Activated CD4-positive, alpha-beta memory T cell treated with anti-CD3 and anti-CD28 coated beads, Interleukin-2, amount 10 ng/mL, durations not matched to agents 7 days and 5 days (primary cell): ENCODE measurements at places on chromosomes 5 and 9.

GRCh38 chr9:37632479-37632878, 18.3 kb upstream of the FRMPD1 start:
- no peak overlapping the region for H3K27ac ChIP-seq
- no peaks in the 10 kb centered on the region for H3K36me3 ChIP-seq
- no peak overlapping the region for H3K4me3 ChIP-seq
- H3K4me1 ChIP-seq, result no peaks in the 10 kb centered on the region
- H3K27me3 ChIP-seq, result peaks cover 5% of the 10 kb centered on the region

DNA sequence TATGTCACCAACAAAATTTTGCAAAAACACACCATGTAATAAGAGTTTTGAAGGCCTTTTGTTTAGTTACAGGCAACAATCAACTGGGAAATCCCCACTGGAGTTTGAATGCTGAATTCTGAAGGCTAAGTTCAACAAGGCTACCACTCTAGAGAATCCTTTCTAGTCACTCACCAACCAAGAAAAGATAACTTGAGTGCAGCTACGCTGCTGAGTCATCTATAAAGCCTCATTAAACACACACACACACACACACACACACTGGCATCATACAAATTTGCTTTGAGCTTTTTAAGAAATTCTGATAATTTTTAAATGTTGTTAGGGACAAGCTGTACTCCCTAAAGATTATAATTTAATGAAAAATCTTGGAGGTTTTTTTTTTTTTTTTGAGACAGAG, 219.6 kb downstream of the DENND1A start:
- H3K27me3 ChIP-seq, result no peaks in the 10 kb centered on the region
- no peak overlapping the region for H3K27ac ChIP-seq
- H3K4me1 ChIP-seq, result peaks cover 1% of the 10 kb centered on the region

DNA sequence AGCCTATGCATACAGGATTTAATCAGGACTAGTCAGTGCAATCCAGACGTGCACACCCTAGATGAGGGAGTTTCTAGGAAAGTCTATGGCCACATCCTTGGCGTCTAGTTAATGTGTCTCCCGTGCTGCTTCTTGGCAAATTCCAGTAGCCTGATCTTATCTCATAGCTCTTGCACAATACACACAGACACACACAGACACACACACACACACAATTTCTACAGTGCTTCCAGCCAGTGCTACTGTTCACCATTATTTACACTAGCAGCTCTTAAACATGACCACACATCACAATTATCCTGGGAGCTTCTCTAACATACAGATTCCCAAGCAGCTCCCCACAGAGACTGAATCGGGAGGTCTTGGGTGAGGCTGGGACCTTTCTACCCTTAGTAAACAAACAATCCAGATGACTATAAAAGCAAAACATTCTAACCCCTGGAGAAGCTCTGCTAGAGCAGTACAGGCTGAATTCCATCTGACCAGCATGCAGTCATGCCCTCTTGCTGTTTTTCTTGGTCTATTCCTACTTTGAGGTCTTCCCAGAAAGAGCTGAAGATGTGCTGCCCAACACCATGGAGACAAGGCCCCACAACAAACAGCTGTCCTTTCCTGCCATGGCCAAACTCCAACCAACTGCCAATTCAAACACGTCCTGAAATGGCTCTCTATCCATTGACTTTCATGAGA, 236.6 kb downstream of the DEPDC1B start:
- DNase-seq, result no peak
- H3K27me3 ChIP-seq, result no peaks in the 10 kb centered on the region
- H3K27ac ChIP-seq, result no peak overlapping the region
- no peak overlapping the region for H3K4me3 ChIP-seq
- no peaks in the 10 kb centered on the region for H3K4me1 ChIP-seq
- no peaks in the 10 kb centered on the region for H3K36me3 ChIP-seq

DNA sequence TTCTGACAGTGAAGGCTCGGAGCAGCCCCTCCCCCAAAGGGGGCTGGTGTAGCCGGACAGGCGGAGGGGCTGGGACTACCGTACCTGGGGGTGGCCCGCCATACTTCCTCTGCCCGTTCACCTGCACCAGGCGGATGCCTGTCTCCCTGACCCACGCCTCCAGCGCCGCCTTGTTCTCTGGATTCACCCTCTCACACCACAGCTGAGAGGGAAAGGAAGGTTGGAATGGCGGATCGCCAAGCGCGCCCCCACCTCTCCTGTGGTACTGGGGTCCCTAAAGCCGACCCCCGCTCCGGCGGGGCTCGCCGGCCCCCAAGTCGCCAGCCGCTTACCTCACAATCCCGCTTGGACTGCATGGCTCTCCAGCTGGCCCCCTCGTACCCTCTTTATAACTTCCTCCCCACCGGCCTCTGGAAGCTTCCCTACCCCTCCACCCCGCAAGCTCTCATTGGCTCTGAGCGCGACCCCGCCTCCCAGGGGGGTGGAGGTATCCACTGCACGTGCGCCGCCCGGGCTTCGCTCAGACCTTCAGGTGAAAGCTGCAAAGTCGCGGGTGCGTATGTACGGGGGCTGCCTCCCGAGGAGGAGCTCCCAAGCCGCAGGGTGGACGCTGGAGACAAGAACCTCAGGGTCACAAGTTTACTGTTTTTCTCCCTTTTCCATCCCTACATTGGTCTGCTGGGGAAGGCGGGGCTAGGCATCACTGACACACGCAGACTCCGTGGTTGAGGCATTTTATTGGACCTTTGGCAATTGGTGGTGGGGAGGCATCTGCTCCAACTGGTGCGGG, at the start of gene DND1:
DND1 (minus strand) TSS at position 390 of the 790 bp plus-strand sequence; CDS start at position 356, 34 bp downstream.
- no peak for DNase-seq
- no peaks in the 10 kb centered on the region for H3K27me3 ChIP-seq
- peaks cover 70% of the 10 kb centered on the region for H3K36me3 ChIP-seq
- no peak within 1 kb of the TSS for H3K4me3 ChIP-seq
- H3K27ac ChIP-seq, result no peak within 1 kb of the TSS

GRCh38 chr5:6823996-6824395, 110.8 kb downstream of the TENT4A start:
- peaks cover 30% of the 10 kb centered on the region for H3K27me3 ChIP-seq
- H3K27ac ChIP-seq, result no peak overlapping the region
- H3K36me3 ChIP-seq, result no peaks in the 10 kb centered on the region
- no peak for DNase-seq
- H3K4me1 ChIP-seq, result peaks cover 22% of the 10 kb centered on the region

DNA sequence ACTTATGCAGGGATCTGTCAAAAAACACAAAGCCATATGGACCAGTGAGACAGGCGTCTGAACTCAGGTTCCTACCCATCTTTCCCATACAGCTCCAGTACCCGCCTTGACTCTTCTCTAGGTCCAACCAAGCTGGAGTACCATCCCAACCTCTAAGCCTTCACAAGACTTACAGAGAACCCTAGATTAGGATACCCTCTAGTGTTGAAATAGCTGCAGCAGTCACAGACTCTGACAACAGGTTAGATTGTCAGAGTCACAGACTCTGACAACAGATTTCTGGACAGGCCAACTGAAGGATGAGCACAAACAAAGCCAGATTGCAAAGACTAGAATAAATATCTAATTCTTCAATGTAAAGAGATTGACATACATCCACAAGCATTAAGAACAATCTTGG, 266.1 kb downstream of the GRIA1 start:
- no peak overlapping the region for H3K4me3 ChIP-seq
- no peaks in the 10 kb centered on the region for H3K4me1 ChIP-seq
- H3K36me3 ChIP-seq, result no peaks in the 10 kb centered on the region
- no peaks in the 10 kb centered on the region for H3K27me3 ChIP-seq
- no peak for DNase-seq

DNA sequence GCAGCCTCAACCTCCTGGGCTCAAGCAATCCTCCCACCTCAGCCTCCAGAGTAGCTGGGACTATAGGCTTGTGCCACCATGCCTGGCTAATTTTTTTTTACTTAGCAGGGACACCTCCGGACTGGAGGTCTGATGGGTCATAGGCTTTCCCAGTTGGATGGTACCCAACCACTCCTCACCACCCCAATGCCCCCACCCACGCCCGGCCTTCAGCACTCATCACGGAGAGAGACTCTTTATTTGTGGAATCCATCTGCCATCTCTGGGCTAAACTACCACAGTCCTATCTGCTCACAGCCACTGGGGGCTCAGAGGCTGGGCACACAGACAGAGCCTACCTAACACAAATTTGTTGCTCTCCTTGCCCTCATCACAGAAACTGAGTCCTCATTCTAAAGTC, 58.3 kb upstream of the STXBP1 start:
- peaks cover 49% of the 10 kb centered on the region for H3K36me3 ChIP-seq
- no peak overlapping the region for H3K4me3 ChIP-seq
- no peaks in the 10 kb centered on the region for H3K27me3 ChIP-seq
- peaks cover 77% of the 10 kb centered on the region for H3K4me1 ChIP-seq
- peak overlapping the region; percentile 48 for H3K27ac ChIP-seq

DNA sequence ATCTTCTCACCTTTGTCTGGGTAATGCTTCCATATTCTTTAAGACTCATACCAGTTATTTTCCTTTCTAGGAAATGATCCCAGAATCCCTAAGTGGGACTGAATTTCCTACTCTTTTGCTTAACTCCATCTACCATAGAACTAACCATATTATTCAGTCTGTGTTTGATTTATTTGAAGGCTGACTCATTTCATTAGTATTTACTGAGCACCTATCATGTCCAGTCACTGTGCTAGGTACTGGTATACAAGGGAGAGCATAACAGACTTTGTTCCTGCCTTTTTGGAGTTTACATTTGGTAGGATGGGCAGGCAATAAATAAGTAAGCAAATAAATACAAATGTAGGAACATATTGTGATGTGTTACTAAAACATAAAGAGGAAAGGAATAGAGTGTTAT, 4.3 kb downstream of the NPR2 start:
- no peak for DNase-seq
- no peak overlapping the region for H3K27ac ChIP-seq
- H3K36me3 ChIP-seq, result peaks cover 4% of the 10 kb centered on the region
- H3K4me3 ChIP-seq, result no peak overlapping the region

GRCh38 chr5:2848619-2849018, 97.1 kb upstream of the IRX2 start:
- no peaks in the 10 kb centered on the region for H3K27me3 ChIP-seq
- no peak overlapping the region for H3K27ac ChIP-seq
- no peak for DNase-seq

DNA sequence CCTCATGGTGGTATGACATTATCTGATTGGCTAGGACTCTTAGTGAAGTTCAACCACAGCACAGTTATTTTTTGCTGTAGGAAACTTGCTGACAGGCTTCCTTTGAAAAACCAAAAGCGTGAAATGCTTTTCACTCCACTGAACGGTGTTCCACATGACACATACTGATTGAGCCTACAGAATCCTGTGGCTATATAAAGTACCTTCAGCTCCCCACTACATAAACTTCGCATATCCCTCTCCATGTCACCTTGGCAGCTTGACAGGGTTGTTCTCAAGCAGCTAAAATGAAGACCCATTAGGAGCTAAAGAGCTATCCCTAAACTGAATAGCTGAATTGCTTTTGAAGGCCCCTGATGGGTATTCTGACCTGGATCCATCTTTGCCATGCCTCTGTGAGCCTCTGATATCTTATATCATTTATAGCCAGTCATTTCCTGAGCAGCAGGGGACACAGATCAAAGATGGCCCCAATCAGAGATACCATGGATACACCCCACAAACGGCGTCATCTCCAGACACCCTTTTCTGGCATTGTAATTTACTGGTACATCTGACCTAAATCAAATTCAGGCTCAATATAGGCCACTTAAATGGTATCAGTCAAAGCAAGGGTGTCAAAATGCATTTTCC, 91.5 kb downstream of the APBA1 start:
- DNase-seq, result no peak
- no peak overlapping the region for H3K4me3 ChIP-seq
- H3K27me3 ChIP-seq, result peaks cover 9% of the 10 kb centered on the region
- H3K4me1 ChIP-seq, result no peaks in the 10 kb centered on the region
- H3K36me3 ChIP-seq, result no peaks in the 10 kb centered on the region

- H3K4me3 ChIP-seq, result no peak overlapping the region
- no peak overlapping the region for H3K27ac ChIP-seq
- H3K27me3 ChIP-seq, result no peaks in the 10 kb centered on the region
- no peak for DNase-seq
- H3K36me3 ChIP-seq, result peaks cover 53% of the 10 kb centered on the region
- peaks cover 10% of the 10 kb centered on the region for H3K4me1 ChIP-seq
Observed at GRCh38 chr5:32551865-32552264, 33.5 kb upstream of the SUB1 start.

GRCh38 chr5:90359073-90359920, 50.3 kb downstream of the CETN3 start:
- no peak overlapping the region for H3K4me3 ChIP-seq
- H3K36me3 ChIP-seq, result no peaks in the 10 kb centered on the region
- H3K4me1 ChIP-seq, result no peaks in the 10 kb centered on the region
- DNase-seq, result no peak

- H3K36me3 ChIP-seq, result no peaks in the 10 kb centered on the region
- no peak overlapping the region for H3K4me3 ChIP-seq
- H3K4me1 ChIP-seq, result no peaks in the 10 kb centered on the region
- no peak overlapping the region for H3K27ac ChIP-seq
Observed at GRCh38 chr9:131818089-131818488, 78.2 kb upstream of the RAPGEF1 start.

- no peaks in the 10 kb centered on the region for H3K36me3 ChIP-seq
- no peak overlapping the region for H3K27ac ChIP-seq
- H3K4me3 ChIP-seq, result no peak overlapping the region
- no peaks in the 10 kb centered on the region for H3K4me1 ChIP-seq
- DNase-seq, result no peak
- H3K27me3 ChIP-seq, result no peaks in the 10 kb centered on the region
Observed at GRCh38 chr5:148352696-148353095, 17.3 kb downstream of the SPINK9 start.

DNA sequence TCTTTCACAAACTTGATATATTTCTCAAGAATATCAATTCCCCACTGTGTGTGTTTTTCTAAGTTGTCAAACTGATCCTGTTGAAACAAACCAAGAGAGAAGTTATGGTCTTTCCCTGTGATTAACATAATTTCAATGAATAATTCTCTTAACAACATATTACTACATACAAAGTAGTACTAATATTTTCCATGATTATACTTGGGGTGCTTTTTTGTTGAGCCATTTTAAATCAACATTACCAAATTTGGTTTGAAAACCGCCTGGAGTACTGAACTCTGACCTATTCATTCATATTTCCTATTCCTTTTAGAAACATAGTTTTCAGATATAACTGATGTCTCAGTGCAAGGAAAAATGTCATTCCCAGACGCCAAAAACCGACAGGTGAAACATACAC, 48.1 kb downstream of the FNBP1 start:
- no peak for DNase-seq
- peaks cover 56% of the 10 kb centered on the region for H3K36me3 ChIP-seq
- H3K27me3 ChIP-seq, result no peaks in the 10 kb centered on the region

GRCh38 chr5:21007781-21008180, 1019.8 kb upstream of the CDH18 start:
- H3K4me1 ChIP-seq, result no peaks in the 10 kb centered on the region
- H3K36me3 ChIP-seq, result no peaks in the 10 kb centered on the region
- no peaks in the 10 kb centered on the region for H3K27me3 ChIP-seq
- H3K4me3 ChIP-seq, result no peak overlapping the region
